ENCODE measurements at places on chromosomes 3 and 15.

- no peak for DNase-seq
Measured at GRCh38 chr3:56123487-56123886, 344.8 kb downstream of the ERC2 start.

- no peak for DNase-seq
Measured at GRCh38 chr3:84184937-84185336, 773.9 kb upstream of the CADM2 start.

DNA sequence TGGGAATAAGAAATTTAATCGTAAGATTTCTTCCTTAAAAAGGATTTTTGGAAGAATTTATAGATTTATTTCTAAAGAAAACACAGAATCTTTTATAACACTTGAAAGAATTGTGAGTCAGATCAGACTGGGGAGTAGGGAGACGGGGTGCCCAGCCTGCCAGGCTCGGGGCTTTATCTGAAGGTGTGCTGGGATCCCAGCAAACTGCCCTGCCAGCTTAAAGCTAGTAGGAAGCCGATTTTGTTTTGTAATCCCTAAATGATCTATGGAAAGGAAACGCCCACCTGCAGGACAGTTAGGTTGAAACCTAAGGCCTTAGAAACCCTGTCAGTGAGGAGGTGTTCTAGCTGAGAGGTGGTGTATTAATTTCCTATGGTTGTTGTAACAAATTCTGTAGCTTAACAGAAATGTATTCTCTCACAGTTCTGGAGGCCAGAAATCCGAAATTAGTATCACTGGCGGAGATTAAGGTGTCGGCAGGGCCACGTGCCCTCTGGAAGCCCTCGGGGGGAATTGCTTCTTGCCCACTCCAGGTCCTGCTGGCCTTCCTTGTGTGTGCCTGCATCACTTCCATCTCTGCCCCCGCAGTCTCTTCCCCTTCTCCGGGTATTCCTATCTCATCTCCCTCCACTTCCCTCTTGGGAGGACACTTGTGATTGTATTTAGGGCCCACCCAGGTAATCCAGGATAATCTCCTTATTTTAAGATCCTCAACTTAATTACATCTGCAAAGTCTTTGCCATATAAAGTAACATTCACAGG, 19.3 kb upstream of the RAB6B start:
- no peak for DNase-seq

DNA sequence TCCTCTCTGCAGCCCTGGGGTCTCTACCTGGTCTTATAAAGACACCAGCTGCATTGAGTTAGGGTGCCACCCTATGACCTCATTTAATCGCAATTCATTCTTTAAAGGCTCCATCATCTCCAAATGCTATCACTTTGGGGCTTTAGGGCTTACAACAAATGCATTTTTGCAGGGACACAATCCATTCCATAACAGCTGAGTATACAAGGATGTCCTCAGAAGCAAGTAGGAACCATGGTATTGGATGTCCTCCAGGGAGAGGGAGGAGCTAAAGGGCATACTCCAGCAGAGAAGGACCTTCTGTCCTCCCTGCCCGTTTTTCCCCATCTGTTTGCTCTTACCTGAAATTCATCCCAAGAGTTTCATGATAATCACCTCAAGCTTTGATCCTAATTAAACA, 30.3 kb downstream of the UMPS start:
- no peak for DNase-seq

- no peak for DNase-seq
Measured at GRCh38 chr3:54870423-54870822, 57.4 kb downstream of the LRTM1 start.
